ENCODE measurements at places on chromosomes 1 and 21. TPM values are rescaled to one million over a fixed set of nuclear protein-coding genes. Genes with fewer than 3 reads are reported as not detected.

ANXA9 gene
- 1.2 TPM for total RNA-seq

PLEKHN1 gene
- 34.4 TPM for total RNA-seq

PDZK1IP1 gene
- not detected for total RNA-seq

LCE2B gene
- total RNA-seq, result not detected

DTL gene
- 12.7 TPM for total RNA-seq

RORC gene
- total RNA-seq, result not detected

S100A7A gene
- not detected for total RNA-seq

TMEM61 gene
- total RNA-seq, result 0.47 TPM

MMEL1 gene
- total RNA-seq, result 4.5 TPM

DNA sequence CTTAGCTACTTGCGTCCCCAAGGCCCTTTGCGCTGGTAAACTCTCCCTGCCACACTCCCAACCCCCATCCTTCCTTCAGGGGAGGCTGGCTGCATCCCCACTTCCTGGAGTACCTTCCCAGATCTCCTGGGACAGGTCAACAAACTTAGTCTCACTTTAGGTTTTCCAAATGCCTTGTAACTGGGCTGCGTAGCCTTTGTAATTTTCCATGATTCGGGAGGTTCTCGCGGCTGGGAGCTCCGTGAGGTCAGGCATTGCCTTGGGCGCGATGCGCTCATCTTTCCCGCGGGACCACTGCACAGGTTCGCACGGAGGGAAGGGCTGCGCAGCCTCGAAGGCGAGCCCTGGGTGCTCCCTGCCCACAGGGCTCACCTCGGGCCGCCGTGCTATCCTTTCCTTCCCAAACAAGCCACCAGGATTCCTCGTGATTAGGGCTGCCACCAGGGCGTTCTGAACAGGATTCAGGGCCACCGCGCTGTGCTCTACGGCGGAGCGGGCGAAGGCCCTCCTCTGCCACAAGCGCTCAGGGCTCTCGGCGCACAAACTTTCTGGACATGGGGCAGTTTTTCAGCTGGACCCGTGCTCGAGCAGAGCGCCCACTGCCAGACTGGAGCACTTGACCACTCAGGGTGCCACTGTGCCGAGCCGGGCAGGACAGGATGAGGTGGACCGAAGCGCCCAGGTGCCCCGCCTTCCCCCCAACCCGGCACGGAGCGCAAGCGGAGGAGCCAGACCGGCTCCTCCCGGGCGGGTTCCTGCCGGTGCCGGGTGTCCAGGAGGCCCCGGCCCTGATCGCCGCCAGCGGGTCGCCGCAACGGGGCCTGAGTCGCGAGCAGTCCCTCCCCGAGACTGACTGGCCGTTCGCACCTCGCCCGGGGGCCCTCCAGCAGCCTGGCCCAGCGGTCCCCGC lies 1.1 kb downstream of the TMPRSS2 start:
- peak; percentile 44 for DNase-seq

DNA sequence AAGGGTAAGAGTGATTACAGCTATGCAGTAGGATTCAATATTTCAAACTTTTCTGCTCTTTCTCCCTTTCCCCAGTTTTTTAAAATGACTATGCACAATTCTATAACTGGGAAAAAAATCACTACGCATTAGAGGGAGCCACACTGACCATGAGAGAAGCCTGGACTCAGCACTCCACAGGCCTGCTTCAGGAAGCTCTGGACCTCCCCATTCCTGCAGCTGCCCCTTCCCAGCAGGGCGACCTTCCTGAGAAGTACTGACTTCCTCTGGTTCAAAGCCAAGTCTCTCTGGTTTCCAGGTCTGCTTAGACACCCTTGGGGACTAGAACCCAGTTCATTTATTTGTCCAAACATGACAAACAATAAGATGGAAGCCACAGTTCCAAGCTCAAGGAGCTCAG lies 42.0 kb upstream of the CLSTN1 start:
- no peak for DNase-seq

DNA sequence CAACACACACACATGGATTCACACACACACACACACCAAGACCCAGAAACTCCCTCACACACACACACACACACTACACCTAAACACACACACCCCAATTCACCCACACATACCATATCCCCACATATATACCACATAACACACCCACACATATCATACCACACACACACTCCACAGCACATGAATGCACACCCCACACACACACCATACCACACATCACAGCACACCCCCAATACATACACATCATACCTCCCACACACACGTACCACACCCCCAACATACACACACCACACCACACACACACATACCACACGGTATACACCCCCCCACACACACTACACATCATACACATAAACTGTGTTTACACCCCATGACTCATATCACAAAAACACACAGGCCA lies 80.0 kb downstream of the DMRTB1 start:
- no peak for DNase-seq

- DNase-seq, result no peak
Observed at GRCh38 chr1:213250041-213250440, 199.0 kb downstream of the RPS6KC1 start.

DNA sequence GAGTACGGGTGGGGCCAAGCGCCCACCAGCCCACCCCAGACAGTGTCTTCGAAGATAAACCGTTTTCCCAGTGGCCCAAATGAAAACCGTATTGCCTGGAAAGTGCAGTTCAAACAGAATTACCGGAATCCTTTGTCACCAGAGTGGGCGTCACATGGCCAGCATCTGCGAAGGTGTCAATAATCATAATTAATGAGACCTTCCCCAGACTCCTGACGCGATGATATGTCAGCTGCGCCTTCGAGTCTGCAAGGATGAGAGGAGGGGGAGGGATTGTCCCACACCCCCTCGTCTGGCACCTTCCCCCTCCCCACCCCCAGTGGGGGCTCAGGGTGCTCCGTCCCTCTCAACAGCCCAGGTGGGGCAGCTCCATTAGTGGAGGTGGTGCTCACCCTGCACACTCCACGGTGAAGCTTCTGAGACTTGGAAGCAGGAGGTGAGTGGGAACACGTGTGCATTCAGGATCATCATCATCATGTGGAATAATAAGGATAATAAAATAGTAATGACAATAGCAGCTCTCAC lies 215.1 kb downstream of the PTPRU start:
- no peak for DNase-seq

- DNase-seq, result no peak
Observed at GRCh38 chr1:211667065-211667617, 8.3 kb downstream of the NEK2 start.
